ENCODE measurements at places on chromosomes 2 and 18.

DNA sequence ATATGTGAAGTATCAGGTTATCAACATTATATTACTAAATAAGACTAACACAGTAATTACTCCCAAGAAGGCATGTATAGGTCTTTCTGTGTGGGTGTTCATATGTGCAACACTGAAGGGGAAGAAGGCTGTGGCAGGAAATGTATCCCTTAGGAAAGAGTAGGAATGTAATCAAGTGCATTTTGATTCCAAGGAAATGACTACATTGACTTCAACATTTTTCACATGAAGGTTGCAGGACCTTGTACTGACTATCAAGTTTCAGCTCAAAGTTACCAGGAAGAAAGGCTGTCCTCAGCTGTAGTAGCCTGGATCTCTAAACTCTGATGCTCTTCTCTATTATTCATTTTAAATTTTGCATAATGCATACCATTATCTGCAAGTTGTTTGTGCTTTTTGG is 680.8 kb downstream of the NYAP2 start:
- DNase-seq: no peak

DNA sequence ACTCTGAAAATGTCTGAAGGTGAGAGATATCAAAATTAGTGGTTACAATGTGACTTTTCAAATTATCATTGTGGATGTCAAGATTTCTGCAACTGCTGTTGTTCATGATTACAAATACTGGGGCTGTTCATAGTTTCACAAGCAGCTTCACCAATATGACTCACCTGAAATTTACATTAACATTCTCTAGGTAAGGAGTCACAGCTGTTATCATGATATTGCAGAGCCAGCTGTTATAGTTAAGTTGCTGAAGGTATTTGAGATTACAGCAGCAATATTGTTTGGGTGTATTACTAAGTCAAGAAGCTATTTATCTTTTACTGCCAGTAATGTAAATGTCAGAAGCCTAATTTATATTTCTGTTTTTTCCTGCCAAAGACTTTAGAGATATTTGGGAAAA is 140.0 kb downstream of the MC4R start:
- no peak for DNase-seq

DNA sequence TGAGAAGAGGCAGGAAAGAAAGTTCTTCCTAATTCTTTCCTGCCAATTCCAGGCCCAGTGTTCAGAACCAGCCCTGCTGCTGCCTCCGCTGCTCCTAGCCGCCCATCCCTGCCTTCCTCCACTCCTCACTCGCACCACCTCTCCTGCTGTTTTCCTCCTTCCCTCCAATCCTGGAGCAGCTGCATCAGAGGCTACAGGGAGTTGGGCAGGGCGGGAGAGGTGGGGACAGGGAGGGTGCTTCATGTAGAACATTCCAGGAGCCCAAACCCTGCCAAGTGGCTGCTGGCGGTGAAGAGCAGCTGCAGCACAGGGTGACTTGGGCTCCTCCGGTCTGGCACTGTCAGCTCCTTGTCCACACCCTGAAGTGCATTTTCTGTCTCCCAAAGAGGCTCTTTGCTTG is 176.3 kb downstream of the TNS1 start:
- no peak for DNase-seq

- DNase-seq: no peak
Measured at GRCh38 chr2:189609853-189610252, 29.3 kb upstream of the SLC40A1 start.

- DNase-seq: no peak
Measured at GRCh38 chr18:79242246-79242645, 153.5 kb upstream of the NFATC1 start.

Measured in central memory CD8-positive, alpha-beta T cell (primary cell).